Keratinocyte (primary cell): ENCODE measurements at places on chromosomes 4 and X. TPM values are rescaled to one million over a fixed set of nuclear protein-coding genes. Genes with fewer than 3 reads are reported as not detected.
A peak's percentile ranks its signal among the peaks of the same experiment; 100 is the strongest.

GABRQ gene
- polyA plus RNA-seq = 0.02 to 0.12 TPM (median 0.08 TPM) in 3 replicates

DNA sequence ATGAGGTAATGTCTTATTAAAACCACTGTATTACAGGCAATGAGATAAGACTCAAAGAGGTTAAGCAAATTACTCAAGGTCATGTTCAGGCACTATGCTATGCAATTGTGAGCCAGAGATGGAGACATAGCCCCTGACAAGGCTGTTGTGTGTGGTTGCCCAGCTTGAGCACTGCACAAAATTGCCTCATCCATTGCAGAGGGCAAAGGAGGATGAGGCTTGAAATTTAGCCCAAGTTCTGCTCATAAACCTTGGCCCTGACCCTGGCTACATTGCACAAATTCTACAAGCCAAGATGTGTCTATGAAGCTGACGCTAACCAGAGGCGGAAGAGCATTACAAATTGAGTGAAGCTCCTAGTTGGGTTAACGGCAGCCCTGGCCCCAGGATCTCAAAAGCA, 65.6 kb upstream of the PGM2 start:
- H3K4me1 ChIP-seq = peaks cover 32% of the 10 kb centered on the region
- H3K27ac ChIP-seq = no peak overlapping the region
- no peaks in the 10 kb centered on the region for H3K27me3 ChIP-seq
- H3K4me3 ChIP-seq = no peak overlapping the region
- H3K36me3 ChIP-seq = no peaks in the 10 kb centered on the region

GAGE1 gene
- not detected in 3 replicates for polyA plus RNA-seq

- no peaks in the 10 kb centered on the region for H3K36me3 ChIP-seq
- no peak for DNase-seq
- no peak overlapping the region for H3K27ac ChIP-seq
- H3K4me1 ChIP-seq = no peaks in the 10 kb centered on the region
Measured at GRCh38 chr4:6437826-6438238, 34.6 kb downstream of the PPP2R2C start.

RAB40A gene
- 0.02 to 0.63 TPM (median 0.33 TPM) in 3 replicates for polyA plus RNA-seq

GRCh38 chr4:21476757-21477156, 471.8 kb downstream of the KCNIP4 start:
- no peaks in the 10 kb centered on the region for H3K36me3 ChIP-seq
- peaks cover 4% of the 10 kb centered on the region for H3K27me3 ChIP-seq
- H3K4me1 ChIP-seq = no peaks in the 10 kb centered on the region
- DNase-seq = no peak
- no peak overlapping the region for H3K4me3 ChIP-seq

DNA sequence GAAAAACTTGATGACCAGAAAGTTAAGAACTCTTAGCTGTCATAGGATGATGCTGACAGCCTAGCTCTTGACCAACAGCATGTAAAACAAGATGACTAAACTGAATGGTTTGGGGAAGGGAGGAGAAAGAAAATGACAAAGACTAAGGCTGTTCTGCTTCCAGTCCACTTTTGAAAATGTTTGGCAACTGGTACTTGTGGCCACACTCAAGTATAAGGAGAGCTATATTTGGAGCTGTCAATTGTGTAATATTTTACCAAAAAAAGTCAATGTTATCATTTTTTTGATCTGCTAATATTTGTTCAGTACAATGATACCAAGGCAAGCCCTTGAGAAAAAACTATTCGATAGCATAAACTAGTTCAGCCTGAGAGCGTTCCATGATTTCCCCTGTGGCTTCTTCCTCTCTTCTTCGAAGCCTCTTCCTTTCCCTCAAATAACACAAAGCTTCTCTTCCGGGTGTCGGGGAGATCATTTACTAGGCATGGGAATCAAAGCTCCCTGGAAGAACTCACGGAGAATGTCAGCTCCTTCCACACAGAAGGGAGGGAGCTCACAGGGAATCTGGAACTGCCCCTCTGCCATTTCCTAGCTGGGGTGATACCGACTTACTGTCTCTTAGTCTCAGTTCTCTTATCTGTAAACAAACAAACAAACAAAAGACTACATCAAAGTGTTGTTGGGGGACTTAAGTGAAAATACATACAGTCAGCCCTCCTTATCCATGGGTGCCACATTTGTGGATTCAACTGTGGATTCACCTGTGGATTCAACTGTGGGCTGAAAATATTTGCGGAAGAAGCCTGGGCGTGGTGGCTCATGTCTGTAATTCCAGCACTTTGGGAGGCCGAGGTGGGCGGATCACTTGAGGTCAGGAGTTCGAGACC, 82.6 kb downstream of the SCD5 start:
- no peak overlapping the region for H3K4me3 ChIP-seq
- DNase-seq = no peak
- H3K27me3 ChIP-seq = no peaks in the 10 kb centered on the region
- H3K36me3 ChIP-seq = no peaks in the 10 kb centered on the region
- H3K4me1 ChIP-seq = peaks cover 8% of the 10 kb centered on the region

DNA sequence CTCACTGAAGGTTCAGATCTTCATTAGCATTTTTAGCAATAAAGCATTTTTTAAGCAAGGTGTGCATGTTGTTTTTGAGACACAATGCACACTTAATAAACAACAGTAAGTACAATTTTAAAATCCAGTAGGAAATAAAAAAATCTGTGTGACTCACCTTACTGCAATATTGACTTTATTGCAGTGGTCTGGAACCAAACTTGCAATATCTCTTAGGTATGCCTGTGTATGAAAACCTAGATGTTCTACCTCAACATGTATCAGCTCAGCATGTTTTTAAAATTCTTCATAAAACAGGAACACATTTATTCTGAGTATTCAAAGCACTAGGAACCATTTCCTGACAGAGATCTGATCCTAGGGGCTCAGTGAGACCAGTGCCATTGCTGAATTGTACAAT, 26.7 kb downstream of the NR0B1 start:
- DNase-seq = no peak
- no peak overlapping the region for H3K4me3 ChIP-seq
- no peaks in the 10 kb centered on the region for H3K36me3 ChIP-seq
- H3K4me1 ChIP-seq = peaks cover 5% of the 10 kb centered on the region
- no peak overlapping the region for H3K27ac ChIP-seq

HSFX1 gene
- polyA plus RNA-seq = 0.23 TPM in 1 of 3 replicates, not detected in the others

DNA sequence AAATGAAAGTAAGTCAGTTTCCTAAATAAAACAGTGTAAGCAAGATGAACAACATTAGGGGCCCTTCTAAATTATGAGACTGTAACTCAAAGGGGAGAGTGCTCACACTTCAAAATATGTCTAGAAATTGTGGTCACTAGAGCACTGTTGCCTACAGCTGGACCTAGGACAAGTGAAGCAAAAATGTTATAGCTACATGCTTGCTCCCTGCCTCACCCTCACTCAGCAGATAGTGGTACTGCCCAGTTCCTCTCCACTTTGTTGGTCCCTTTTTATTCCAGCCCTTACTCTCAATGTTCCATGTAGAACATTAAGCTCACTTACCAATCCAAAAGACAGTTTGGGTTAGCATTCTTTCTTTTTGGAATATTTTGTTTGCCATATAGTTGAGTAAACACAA, 147.3 kb downstream of the GRIA3 start:
- H3K27ac ChIP-seq = no peak overlapping the region
- H3K4me3 ChIP-seq = no peak overlapping the region
- no peaks in the 10 kb centered on the region for H3K36me3 ChIP-seq
- DNase-seq = no peak
- no peaks in the 10 kb centered on the region for H3K4me1 ChIP-seq

MAGEA2B gene
- polyA plus RNA-seq = not detected in 3 replicates

- H3K27me3 ChIP-seq = no peaks in the 10 kb centered on the region
- DNase-seq = no peak
- no peak overlapping the region for H3K4me3 ChIP-seq
- H3K4me1 ChIP-seq = peaks cover 2% of the 10 kb centered on the region
Measured at GRCh38 chr4:98864560-98864959, 64.4 kb downstream of the EIF4E start.

GRCh38 chr4:100907465-100908454, 389.9 kb upstream of the EMCN start:
- H3K27me3 ChIP-seq = no peaks in the 10 kb centered on the region
- no peak for DNase-seq
- no peak overlapping the region for H3K27ac ChIP-seq

- H3K4me3 ChIP-seq = no peak overlapping the region
- no peaks in the 10 kb centered on the region for H3K36me3 ChIP-seq
- no peak overlapping the region for H3K27ac ChIP-seq
- peaks cover 19% of the 10 kb centered on the region for H3K4me1 ChIP-seq
- DNase-seq = no peak
- H3K27me3 ChIP-seq = no peaks in the 10 kb centered on the region
Measured at GRCh38 chrX:19627533-19627932, 112.2 kb upstream of the MAP3K15 start.

RNF212 gene
- 0.16 to 0.28 TPM (median 0.24 TPM) in 3 replicates for polyA plus RNA-seq

NLGN3 gene
- polyA plus RNA-seq = 0.05 to 0.08 TPM (median 0.07 TPM) in 3 replicates

TMEM255A gene
- polyA plus RNA-seq = 0.02 to 0.03 TPM in 2 of 3 replicates, not detected in the other

ETDB gene
- not detected in 3 replicates for polyA plus RNA-seq

GRCh38 chr4:5931526-5931925, 38.6 kb upstream of the CRMP1 start:
- H3K27ac ChIP-seq = no peak overlapping the region
- H3K36me3 ChIP-seq = no peaks in the 10 kb centered on the region
- no peak for DNase-seq
- peaks cover 4% of the 10 kb centered on the region for H3K27me3 ChIP-seq
- no peaks in the 10 kb centered on the region for H3K4me1 ChIP-seq

DNA sequence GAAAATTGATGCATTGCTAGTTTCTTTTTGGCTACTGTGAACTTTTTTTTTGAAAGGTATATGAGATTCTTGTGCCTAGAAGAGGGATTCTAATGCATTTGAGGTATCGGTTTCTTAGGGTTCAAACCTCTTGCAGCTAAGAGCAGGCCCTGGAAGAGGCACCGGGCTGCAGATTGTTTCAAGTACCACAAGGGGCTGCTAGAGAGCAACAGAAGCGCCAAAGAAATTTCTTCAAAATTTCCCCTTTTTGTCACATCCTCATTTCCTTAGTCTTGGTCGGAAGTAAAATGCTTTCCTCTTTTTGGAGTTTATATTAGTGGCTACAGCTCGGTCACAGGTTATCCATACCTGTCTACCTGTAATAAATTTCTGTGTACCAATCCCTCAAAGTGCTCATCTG, 89.8 kb downstream of the PDGFRA start:
- H3K27ac ChIP-seq = no peak overlapping the region
- DNase-seq = peak; percentile 4
- H3K27me3 ChIP-seq = peaks cover 6% of the 10 kb centered on the region
- H3K4me1 ChIP-seq = no peaks in the 10 kb centered on the region
- no peaks in the 10 kb centered on the region for H3K36me3 ChIP-seq

FGD1 gene
- polyA plus RNA-seq = 2.2 to 8.8 TPM (median 2.9 TPM) in 3 replicates

DNA sequence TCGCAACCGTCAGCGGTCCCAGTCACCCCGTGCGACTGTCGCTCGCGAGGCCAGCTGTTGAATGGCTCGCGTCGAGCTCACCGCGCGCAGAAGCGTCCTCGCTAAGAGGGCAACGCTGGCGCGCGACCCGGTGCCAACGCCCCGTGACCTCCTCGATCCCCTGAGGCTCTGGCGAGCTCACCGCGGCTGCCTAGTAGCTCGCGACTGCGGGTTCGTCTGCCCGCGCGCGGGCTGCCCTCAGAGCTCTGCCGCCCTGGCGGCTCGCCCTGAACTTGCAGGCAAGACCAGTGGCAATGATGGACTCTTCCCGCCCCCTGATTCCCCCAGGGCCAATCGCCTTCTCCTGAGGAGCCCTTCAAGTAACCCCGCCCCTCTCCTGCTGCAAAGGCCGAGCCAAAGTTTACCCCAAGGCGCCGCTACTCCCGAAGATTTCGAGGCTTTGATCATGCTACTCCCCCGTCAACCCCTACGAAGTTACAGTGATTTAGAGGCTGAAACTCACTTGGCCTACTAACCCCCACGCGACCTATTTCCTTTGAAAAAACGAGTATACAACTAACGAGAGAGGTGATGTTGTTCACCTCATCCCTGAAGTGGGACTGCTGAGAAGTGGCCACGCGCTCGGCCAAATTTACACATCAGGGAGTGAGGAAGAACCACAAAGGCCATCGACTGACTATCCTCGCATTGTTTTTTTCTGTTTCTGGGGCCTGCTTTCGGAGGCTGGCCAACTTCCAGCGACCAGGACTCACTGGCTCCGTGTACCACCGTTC, 37.5 kb downstream of the PGRMC1 start:
- peaks cover 5% of the 10 kb centered on the region for H3K4me1 ChIP-seq
- peaks cover 19% of the 10 kb centered on the region for H3K27me3 ChIP-seq
- no peak overlapping the region for H3K4me3 ChIP-seq
- DNase-seq = peak; percentile 21
- H3K36me3 ChIP-seq = no peaks in the 10 kb centered on the region

DNA sequence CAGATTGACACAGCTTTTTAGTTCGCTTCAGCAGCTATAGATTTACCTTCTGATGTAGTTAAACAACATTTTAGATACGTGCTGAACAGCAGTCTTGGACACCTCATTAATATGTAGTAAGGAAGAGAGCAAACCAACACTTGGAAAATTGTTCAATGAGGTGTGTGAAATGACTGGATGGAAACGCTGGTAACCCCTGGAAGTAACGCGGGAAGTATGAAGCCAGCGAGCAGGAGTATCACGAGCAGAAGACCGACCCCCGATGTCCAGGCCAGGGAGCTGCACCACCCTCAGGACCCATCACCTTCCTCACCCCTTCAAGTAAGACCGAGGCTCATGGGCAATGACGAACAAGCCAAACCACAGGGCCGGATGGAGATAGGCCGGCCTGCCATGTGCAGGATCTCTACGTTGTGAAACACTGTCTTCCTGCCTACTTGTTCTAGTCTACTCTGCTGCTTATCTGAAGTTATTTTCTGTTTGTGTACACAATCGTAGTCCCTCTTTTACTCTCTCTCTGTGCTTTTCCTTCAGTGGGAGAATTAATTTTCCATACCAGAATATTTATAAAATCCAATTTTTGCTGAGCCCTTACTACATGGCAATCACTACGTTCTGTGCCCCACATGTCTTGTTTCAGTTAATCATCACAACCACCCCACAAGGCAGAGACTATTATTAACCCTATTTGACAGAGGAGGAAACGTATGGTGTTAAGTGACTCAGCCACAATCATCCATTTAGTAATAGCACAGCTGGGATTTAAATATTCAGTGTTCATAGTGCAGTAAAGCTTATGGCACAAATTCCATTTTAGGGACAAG, 221.7 kb downstream of the APBB2 start:
- H3K4me1 ChIP-seq = peaks cover 53% of the 10 kb centered on the region
- peak; percentile 35 for DNase-seq
- H3K4me3 ChIP-seq = no peak overlapping the region
- peaks cover 5% of the 10 kb centered on the region for H3K36me3 ChIP-seq

GRCh38 chr4:105994061-105994460, 98.8 kb downstream of the NPNT start:
- no peak overlapping the region for H3K4me3 ChIP-seq
- H3K4me1 ChIP-seq = peaks cover 6% of the 10 kb centered on the region
- H3K27me3 ChIP-seq = no peaks in the 10 kb centered on the region
- no peak overlapping the region for H3K27ac ChIP-seq
- no peaks in the 10 kb centered on the region for H3K36me3 ChIP-seq
- no peak for DNase-seq

GLRB gene
- polyA plus RNA-seq = 0.77 to 1.0 TPM (median 0.80 TPM) in 3 replicates

- no peak overlapping the region for H3K4me3 ChIP-seq
- H3K4me1 ChIP-seq = no peaks in the 10 kb centered on the region
- H3K27ac ChIP-seq = no peak overlapping the region
Measured at GRCh38 chr4:8414377-8414776, 26.1 kb downstream of the ACOX3 start.

GRCh38 chrX:153672531-153673427, 834 bp downstream of the PNCK start:
- no peak overlapping the region for H3K27ac ChIP-seq
- no peak for DNase-seq
- no peak overlapping the region for H3K4me3 ChIP-seq
- peaks cover 4% of the 10 kb centered on the region for H3K4me1 ChIP-seq
- no peaks in the 10 kb centered on the region for H3K27me3 ChIP-seq
- H3K36me3 ChIP-seq = no peaks in the 10 kb centered on the region

HSD17B13 gene
- not detected in 3 replicates for polyA plus RNA-seq

ANK2 gene
- polyA plus RNA-seq = 0.06 to 0.44 TPM (median 0.22 TPM) in 3 replicates

RAP1GDS1 gene
- polyA plus RNA-seq = 43.2 to 58.1 TPM (median 43.3 TPM) in 3 replicates
